Activated T-cell treated with anti-CD3 and anti-CD28 coated beads, Interleukin-2, amount 50 U/mL, for 72 hours (primary cell): ENCODE measurements at places on chromosomes 1 and 21. TPM values are rescaled to one million over a fixed set of nuclear protein-coding genes. Genes with fewer than 3 reads are reported as not detected.

DNA sequence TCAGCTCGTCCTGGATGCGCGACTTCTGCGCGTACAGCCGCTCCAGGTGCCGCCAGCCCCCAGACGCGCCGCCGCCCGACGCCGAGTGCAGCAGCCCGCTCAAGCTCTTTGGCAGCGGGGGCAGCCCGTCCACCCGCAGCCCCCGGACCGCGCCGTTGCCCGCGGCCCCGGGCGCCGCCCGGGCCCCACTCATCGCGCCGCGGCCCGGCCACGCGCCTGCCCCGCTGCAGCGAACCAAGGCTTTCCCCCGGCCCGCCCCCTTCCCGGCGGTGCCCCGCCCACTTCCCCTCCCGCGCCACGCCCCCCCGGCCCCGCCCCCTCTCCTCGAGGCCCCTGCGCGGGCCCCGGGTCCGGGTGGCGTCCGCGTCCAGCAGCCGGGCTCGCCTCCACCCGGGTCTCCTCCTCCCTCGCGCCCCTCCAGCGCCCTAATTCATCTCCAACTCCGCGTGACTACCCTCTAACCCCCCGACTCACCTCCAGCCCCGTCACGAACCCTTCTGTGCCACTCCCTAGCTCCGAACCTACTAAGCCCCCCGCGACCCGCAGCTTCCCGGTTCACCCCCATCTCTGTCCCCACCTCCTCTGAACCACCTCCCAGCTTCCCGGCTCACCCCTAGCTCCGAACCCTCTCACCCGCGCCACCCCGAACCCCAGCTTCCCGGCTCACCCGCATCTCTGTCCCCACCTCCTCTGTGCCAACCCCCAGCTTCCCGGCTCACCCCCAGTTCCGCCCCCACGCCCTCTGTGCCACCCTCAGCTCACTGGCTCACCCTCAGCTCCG is at the start of gene FAM89A:
TSS of gene FAM89A (minus strand) at position 236 of the 781 bp plus-strand sequence. CDS start at position 193, 43 bp downstream.
- H3K36me3 ChIP-seq = peaks cover 2% of the 10 kb centered on the region
- DNase-seq = peak; percentile 74
- peaks cover 42% of the 10 kb centered on the region for H3K4me1 ChIP-seq
- H3K4me3 ChIP-seq = peak within 1 kb of the TSS; percentile 84
- no peak within 1 kb of the TSS for H3K27ac ChIP-seq

GRCh38 chr21:33019885-33020557 is 5.7 kb upstream of the OLIG2 start:
- H3K27me3 ChIP-seq = peaks cover 91% of the 10 kb centered on the region
- H3K36me3 ChIP-seq = no peaks in the 10 kb centered on the region
- H3K4me1 ChIP-seq = peaks cover 35% of the 10 kb centered on the region
- H3K4me3 ChIP-seq = peak overlapping the region; percentile 68
- no peak for DNase-seq

Gene TP73
- total RNA-seq = 1.3 TPM

Gene PGBD5
- 0.12 TPM for total RNA-seq

Gene PTGFR
- not detected for total RNA-seq

Gene KCNC4
- total RNA-seq = 28.9 TPM
